Activated CD8-positive, alpha-beta T cell treated with anti-CD3 and anti-CD28 coated beads, Interleukin-2, amount 10 ng/mL, durations not matched to agents 7 days and 5 days (primary cell): ENCODE measurements at places on chromosomes 12 and 14. TPM values are rescaled to one million over a fixed set of nuclear protein-coding genes. Genes with fewer than 3 reads are reported as not detected.

The CCDC175 gene
- total RNA-seq: not detected

The LTBR gene
- total RNA-seq: not detected

The TAS2R42 gene
- not detected for total RNA-seq

- DNase-seq: no peak
These were observed 509.6 kb downstream of the NOVA1 start for GRCh38 chr14:26088275-26088674.

DNA sequence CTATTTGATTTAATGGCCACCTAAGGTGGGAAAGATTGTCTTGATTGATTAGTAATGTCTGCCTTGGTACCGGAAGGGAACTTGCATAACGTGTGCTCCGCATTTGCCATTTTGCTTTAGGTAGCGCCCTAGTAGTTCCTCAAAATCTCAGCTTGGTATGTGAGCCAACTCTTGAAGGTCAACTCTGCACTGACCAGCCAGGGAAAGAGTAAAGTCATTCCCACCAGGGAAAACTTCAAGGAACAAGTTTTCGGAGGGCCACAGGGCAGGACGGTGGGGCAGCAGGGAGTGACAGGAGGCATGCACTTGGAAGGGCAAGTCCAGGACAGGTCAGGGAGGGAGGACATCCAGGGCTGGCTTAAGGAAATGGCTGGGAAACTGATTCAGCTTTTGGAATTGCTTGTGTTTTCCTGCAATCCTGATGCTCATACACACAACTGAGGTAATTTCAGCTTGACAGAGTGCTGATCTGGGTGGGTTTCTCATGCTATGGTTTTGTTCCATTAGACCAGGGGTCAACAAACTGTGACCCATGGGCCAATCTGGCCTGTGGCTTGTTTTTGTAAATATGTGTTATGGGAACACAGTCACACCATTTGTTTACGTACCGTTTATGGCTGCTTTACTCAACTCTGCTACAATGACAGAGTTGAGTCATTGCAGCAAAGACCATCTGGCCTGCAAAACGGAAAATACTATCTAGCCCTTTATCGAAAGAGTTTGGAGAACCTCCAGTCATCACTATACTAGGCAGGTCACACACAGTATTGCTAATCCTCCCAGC is 184.5 kb downstream of the RBM19 start:
- no peak for DNase-seq

GRCh38 chr14:99132821-99133635 is 139.0 kb downstream of the BCL11B start:
- peak; percentile 6 for DNase-seq

GRCh38 chr12:33111850-33112249 is 215.3 kb upstream of the PKP2 start:
- DNase-seq: no peak
